ENCODE measurements at places on chromosomes 1 and 21.
A peak's percentile ranks its signal among the peaks of the same experiment; 100 is the strongest.

GRCh38 chr1:186681801-186682200 lies 1.6 kb upstream of the PTGS2 start:
- DNase-seq = no peak

- no peak for DNase-seq
Measured at GRCh38 chr1:155698382-155699038, 9.6 kb downstream of the DAP3 start.

- no peak for DNase-seq
Measured at GRCh38 chr1:88873737-88874349, 17.5 kb downstream of the GTF2B start.

- DNase-seq = no peak
Measured at GRCh38 chr1:220565670-220566069, 37.7 kb downstream of the MARK1 start.

GRCh38 chr1:119081700-119082099 lies 58.8 kb downstream of the WARS2 start:
- DNase-seq = no peak

GRCh38 chr1:44632598-44632997 lies 41.7 kb downstream of the TMEM53 start:
- DNase-seq = no peak

GRCh38 chr1:112359961-112360767 lies 35.9 kb upstream of the CTTNBP2NL start:
- DNase-seq = no peak

DNA sequence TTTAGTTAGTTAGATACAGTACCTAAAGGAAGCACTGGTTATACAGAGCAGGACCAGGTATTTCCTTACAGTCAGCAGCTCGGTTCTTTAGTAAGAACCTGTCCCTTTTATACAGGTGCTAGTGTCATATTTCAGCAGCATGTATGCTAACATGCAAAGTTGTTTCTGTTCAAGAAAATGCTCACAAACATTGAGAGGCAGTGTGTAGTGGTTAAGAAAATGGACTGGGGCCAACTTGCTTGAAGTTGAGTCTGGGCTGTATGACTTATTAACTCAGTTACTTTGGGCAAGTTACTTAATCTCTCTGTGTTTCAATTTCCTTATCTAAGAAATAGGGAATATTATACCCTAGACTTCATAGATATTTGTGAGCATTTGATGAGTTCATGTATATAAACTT lies 31.1 kb downstream of the AK4 start:
- DNase-seq = no peak

DNA sequence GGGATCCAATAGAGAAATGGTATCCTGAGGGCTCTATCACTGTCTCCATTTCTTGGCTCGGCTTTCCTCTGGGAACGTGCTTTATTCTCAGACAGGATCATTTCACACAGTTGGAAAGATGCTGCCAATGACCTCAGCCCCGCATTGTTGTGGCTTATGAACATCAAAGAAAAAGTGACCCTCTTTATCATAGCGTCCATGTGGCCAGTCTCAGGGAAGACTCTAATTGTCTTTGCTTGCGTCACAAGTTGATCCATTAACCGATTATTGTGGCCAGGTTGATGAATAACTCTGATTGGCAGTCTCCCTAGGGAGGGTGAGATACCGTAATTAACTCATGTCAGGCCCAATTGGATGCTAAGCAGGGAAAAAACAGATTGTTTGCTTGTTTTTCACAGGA lies 10.4 kb upstream of the TMEM9 start:
- no peak for DNase-seq

DNA sequence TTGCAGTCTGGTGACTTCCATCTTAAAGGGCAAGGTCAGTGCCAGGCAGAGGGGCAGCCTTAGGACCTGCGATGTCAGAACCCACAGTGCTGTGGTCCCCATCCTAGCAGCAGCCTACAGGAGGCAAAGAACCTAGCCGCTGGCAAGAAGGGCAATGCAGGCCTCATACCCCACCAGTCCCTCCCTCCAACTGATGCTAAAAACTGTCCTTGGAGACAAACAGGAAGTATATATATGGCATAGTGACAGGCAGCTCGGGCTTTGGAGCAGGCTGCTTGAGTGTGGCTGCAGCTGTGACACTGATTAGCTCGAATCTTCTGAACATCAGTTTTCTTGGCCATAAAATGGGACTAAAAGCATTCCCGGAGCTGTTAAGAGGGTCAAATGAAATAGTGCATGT lies 156.0 kb upstream of the VAMP3 start:
- no peak for DNase-seq

DNA sequence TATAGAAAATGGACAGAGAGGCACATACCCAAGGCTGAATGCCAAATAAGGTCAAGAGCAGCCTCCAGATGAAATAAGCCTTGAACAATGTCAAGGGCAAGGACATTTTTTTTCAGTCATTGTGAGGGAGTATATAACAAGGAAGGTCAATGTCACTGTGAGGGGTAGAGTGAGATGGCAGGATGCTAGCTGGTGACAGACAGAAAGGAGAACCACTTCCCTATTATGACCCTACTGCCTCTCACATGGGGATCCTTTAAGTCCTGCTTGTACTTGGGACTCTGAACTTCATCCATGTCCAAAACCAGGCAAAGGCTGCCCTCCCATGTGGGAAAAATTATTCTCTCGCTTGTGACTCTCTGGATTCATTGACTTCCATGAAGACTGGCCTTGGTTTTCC lies 119.5 kb upstream of the COA6 start:
- no peak for DNase-seq

DNA sequence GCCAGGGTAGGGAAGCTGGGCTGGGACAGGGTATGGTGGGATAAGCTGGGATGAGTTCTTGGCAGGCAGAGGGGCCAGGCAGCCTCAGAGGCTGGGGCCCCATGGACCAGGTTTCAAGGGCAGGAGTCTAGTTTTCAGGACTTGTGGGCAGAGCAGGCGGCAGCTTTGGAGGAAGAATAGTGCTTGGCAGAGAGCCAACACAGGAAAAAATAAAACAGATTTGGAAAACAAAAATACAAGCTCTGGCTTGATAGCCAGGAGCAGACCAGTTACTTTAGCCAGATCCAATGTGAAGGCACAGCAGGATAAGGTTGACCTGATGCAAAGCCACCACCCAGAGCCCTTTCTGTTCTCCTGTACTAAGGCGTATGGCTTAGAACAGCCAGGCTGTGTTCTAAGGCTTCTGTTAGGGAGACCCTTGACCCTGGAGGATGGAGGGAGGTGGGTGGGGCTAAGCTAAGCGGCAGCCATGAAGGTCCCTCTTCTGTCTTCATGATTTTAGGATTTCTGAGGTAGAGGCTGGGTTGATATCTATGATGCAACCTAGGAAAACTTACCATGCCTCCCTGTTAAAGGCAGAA lies 5.5 kb downstream of the TRAF5 start:
- no peak for DNase-seq

- DNase-seq = no peak
Measured at GRCh38 chr1:4970532-4970931, 316.1 kb downstream of the AJAP1 start.

GRCh38 chr1:32201011-32201855 lies 838 bp downstream of the CCDC28B start:
- no peak for DNase-seq

DNA sequence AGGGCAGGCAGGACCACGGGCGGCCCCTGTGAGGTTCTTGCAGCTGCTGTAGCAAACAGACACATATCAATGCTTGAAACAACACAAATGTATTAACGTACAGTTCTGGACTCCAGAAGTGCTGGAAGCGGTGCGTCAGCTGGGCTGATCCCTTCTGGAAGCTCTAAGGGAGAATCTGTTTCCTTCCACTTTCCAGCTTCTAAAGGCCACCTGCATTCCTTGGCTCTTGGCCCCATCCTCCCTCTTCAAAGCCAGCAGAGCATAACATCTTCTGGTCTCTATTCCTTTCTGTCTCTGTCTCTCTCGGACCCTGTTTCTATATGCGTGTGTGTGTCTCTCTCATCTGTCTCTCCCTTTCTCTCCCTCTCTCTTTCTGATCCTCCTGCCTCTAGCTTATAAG lies 102.3 kb downstream of the SPSB1 start:
- DNase-seq = no peak

DNA sequence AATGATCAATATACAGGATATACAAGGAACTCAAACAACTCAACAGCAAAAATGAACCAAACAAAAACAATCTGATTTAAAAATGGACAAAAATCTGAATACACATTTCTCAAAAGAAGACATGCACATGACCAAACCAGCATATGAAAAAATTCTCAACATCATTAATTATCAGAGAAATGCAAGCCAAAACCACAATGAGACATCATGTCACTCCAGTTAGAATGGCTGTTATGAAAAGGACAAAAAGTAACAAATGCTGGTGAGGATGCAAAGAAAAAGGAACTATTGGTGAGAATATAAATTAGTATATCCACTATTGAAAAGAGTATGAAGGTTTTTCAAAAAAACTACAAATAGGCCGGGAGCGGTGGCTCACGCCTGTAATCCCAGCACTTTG lies 42.0 kb downstream of the FCRL3 start:
- no peak for DNase-seq

- no peak for DNase-seq
Measured at GRCh38 chr1:151165281-151165737, 393 bp downstream of the LYSMD1 start.

DNA sequence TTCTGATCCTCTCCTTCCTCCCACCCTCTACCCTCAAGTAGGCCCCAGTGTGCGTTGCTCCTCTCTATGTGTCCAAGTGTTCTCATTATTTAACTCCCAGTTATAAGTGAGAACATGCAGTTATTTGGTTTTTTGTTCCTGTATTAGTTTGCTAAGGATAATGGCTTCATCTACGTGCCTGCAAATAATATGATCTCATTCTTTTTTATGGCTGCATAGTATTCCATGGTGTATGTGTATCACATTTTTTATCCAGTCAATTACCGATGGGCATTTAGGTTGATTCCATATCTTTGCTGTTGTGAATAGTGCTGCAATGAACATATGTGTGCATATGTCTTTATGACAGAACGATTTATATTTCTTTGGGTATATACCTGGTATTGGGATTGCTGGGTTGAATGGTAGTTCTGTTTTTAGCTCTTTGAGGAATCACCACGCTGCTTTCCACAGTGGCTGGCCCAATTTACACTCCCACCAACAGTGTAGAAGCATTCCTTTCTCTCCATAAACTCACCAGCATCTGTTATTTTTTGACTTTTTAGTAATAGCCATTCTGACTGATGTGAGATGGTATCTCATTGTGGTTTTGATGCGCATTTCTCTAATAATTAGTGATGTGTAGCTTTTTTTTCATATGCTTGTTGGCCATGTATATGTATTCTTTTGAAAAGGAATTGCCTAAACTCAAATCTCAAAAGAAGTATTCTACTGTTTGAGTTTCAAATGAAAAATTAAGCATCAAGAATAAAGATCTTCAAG lies 116.9 kb downstream of the ETS2 start:
- DNase-seq = no peak

GRCh38 chr1:84434801-84435549 lies 36.7 kb downstream of the DNASE2B start:
- no peak for DNase-seq

GRCh38 chr1:11617314-11617713 lies 36.9 kb downstream of the FBXO2 start:
- DNase-seq = no peak

- DNase-seq = no peak
Measured at GRCh38 chr1:212119397-212119837, 83.9 kb downstream of the DTL start.

DNA sequence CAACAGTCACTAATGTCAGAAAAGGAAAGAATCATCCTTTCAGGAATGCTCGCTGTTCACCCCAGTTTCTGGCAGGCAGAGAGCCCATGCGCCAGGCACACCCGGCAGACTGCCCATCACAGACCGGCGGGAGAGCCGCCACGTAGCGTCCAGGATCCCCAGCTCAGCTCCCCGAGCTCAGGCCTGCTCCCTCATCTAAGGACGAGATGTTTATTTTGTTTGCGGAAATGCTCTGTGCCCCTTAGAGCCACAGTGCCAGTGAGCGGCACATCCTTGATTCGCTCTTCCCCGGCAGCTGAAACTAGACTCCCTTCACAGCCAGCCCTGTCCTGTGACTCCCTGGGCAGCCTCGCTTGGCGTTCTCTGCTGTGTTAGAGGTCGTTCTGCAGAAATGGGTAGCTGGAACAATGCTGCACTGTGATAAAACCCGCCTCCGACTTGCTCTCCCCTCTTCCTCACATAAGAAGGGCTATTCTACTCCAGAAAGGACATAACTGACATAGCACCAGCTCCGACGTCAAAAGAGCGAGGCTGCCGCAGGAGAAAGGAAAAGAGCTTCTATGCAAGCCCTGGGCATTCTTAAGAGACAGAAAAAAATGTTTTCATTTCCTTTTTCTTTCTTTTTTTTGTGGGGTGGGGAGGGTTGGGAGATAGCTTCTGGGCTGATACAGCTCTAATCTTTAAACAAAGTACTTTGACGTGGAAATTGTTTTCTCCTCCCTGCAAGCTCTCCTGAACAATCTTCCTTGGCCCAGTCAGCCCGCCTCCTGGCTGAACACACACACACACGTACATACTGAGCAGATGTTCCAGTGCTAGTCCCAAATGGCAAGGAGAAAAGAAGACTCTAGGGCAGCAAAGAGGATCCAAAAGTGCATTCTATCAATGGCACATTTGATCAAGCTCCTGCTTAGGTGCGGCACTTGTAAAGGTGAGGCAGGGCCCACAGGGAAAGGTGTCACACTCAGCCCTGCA lies 37.2 kb downstream of the MRAP start:
- no peak for DNase-seq

DNA sequence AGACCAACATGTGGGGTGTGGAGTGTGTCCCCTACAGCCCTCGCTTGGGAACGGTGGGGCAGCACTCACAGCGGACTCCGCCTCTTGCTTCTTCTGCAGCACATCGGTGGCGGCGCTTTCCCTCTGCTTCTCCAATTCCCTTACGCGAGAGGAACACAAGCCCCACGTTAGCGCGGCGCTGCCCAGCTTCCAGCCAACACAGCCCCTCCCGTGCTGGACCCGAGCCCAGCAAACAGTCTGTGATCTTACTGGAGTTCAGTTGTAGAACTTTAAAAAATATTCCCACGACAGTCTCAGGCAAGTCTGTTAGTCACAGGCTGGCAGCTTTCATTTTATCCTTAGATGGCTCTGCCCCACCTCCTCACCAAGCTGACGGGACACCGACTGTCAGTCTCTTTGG lies 13.6 kb downstream of the THAP3 start:
- DNase-seq = no peak

DNA sequence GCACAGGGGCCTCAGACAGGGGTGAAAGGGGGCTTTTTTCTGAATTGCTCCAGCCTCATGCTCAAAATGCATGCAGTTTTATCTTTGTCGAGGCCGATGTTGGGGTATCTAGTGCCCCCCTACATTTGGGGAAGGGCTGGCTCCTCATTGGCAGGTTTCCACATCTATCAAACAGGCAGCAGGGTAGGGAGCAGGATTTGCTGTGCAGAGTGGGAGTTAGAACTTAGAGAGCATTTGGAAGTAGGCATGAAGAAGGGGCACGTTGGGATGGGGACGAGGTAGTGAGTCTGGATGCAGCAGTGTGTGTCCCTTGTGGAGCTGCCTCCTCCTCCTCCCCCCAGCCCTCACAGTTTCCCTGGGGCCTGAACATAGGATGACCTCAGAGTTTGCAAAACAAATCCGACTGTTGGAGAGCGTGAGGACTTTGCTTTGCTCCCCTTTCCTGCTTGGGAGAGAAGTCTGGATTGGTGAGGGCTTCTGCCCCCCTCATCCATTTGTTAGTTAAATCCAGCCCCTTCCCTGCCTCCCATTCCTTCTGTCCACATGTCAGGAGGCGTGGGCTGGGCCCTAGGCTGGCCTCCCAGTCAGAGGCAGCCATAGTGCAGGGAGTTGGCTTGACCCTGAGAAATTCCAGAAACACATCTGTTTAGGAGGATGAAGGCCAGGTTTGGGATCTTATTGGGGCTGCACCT lies 36.9 kb upstream of the GPR37L1 start:
- DNase-seq = peak; percentile 34

- DNase-seq = no peak
Measured at GRCh38 chr1:8873506-8874229, 4.8 kb downstream of the ENO1 start.

All from NCI-H1436 treated with DMSO at 0.1 percent for 48 hours (cell line).